ENCODE measurements at places on chromosomes 12 and 14. TPM values are rescaled to one million over a fixed set of nuclear protein-coding genes. Genes with fewer than 3 reads are reported as not detected.
A peak's percentile ranks its signal among the peaks of the same experiment; 100 is the strongest.

LRP1-AS gene
- not detected for total RNA-seq

GRCh38 chr14:89626233-89626806, 209.3 kb upstream of the FOXN3 start:
- no peak for DNase-seq

- DNase-seq: peak; percentile 25
Measured at GRCh38 chr12:131138638-131139362, 185.1 kb downstream of the ADGRD1 start.

TCL1A gene
- 0.31 TPM for total RNA-seq

GRCh38 chr14:101624536-101624935, 63.2 kb downstream of the DIO3 start:
- DNase-seq: no peak

- DNase-seq: peak; percentile 91
Measured at GRCh38 chr12:121812320-121812871, 8.6 kb downstream of the SETD1B start.

KRT72 gene
- total RNA-seq: not detected

COCH gene
- total RNA-seq: 25.8 TPM

- DNase-seq: no peak
Measured at GRCh38 chr14:64069634-64070359, 217.0 kb downstream of the SYNE2 start.

GRCh38 chr14:52338051-52338681, 24.1 kb downstream of the PTGER2 start:
- no peak for DNase-seq

DNA sequence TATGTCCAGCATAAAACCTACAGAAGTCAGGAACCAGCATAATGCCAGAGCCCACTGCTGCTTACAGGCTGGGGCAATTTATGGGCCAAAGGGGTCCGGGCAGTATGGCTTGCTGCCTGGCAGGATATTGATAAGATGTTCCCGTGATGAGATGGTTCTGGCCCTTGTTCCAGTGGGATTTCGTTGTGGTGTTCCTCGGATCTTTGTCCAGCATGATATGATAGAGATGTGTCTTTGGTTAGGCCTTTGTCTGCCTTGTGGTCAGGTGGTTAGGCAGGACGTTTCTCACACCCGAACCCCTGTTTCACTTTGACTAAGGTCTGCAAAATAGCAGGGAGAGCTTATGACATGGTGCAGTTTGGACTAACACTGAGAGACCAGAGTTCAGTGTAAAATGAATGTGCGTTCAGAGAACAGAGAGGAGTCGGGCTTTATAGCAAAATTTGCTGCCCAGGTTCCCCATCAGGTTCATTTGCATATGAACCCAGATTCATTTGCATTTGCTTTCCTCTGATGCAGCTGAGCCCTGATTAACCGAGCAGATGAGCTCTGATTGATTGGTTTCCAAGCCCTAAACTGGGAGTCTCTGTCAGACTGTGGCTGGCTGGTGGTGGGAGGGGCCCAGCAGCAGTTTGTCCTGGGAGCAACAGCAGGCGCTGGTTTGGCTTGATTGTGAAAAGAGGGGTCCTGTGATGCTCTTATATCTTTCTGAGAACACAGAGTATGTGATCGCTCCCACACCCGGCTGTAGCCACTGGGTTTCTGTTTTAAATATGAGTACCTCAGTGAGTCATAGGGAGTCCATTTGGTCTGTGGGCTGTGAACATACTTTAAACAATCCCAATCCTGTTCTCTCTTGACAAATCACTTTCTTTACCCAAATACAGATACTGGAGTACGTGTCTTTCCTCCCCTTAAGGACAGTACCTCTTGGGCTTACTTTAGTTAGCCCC, 156.3 kb upstream of the PZP start:
- peak; percentile 92 for DNase-seq

GRCh38 chr12:110282956-110283817, 2.1 kb downstream of the ATP2A2 start:
- DNase-seq: no peak

GRCh38 chr12:105076098-105076497, 8.2 kb downstream of the ALDH1L2 start:
- no peak for DNase-seq

- DNase-seq: no peak
Measured at GRCh38 chr12:9701380-9702154, 31.3 kb downstream of the CLECL1 start.

DNA sequence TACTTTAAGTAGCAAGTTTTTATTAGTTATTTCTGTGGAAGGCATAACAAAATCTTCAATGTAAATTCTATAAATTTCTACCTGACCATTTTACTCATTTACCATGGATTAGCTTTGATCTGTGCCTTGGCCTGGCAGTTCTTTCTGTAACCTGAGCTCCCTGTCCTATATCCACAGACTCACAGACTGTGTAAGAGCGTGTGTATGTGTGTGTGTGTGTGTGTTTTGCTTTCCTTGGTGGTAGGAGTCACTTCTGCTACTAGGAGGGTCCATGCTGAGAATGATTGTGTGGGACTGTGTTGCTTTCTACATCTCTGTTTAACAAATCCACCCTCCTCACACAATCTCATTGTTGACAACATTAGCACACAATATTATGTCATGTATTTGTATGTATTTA, 221.2 kb upstream of the PELI2 start:
- no peak for DNase-seq

- DNase-seq: no peak
Measured at GRCh38 chr14:94401083-94401482, 12.7 kb upstream of the SERPINA1 start.

GLIPR1L1 gene
- 1.9 TPM for total RNA-seq
